ENCODE measurements at places on chromosomes 2 and 18.

GRCh38 chr2:157986761-157987160 lies 110.6 kb upstream of the ACVR1 start:
- no peak for DNase-seq

DNA sequence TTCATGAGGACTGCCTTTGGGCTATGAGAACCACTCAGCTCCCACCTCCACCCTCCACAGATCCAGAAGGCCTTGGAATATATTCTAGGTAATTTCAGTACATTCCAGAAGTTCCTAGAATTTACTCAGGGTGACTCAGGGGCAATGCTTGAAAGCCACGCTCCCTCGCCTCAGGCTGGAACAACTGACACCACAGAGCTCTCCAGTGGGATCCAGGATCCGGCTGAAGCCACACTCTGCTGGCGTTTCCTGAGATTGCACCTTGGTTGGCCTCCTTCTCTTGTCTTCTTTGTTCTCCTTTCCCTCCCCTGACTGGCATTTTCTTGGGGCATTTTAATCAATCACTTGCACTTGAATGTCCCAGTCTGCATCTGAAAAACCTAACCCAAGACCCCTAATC lies 92.6 kb upstream of the KCNE4 start:
- peak; percentile 75 for DNase-seq

DNA sequence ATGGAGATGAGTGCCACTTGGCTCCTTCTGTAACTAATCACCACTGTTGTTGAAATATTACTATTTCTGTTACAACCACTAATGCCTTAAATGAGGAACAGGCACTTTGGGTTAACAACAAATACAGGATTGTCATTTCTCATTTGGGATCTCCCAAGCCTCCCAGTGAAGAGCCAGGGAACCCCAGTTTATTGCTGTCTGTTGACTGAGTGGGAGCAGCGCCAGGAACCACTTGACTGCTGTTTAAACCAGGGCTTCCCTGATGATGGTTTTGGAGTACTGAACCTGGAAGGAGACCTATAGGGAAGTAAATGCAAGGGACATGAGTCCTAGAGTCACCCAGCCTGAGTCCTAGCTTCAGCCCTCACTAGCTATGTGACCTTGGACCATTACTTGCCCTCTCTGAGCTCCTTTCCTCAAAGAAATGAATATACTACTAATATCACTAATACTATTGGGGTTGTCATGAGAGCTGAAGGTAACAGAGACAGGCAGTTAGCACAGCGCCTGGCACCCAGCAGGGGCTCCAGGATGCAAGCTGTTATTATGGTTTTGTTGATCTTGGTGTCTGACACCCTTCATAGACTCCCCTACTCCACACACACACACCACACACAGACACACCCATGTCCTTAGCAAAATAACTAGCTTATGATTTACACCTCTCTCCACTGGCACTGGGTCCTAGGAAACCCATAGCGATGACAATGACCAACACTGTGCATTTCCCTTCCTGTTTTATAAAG lies 104.2 kb upstream of the FZD7 start:
- DNase-seq: no peak

DNA sequence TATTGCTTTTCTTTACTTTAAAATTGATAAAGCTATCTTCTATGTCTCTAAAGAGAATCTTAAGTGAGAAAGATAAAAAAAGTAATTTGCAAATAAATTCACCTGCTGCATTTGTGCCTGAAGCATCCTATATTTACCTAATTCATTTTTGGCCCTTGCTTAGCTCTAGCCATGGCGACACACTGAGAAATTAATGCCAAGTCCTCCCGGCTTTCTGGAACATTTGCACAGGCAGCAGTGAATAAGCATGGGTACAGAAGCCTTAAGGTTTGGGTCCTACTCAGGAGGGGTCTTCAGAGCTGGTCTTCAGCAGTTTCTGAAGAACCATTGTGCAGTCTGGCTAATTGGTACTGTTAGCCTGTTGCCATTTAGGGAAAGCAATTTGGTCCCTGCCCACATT lies 73.9 kb upstream of the ZEB2 start:
- no peak for DNase-seq

DNA sequence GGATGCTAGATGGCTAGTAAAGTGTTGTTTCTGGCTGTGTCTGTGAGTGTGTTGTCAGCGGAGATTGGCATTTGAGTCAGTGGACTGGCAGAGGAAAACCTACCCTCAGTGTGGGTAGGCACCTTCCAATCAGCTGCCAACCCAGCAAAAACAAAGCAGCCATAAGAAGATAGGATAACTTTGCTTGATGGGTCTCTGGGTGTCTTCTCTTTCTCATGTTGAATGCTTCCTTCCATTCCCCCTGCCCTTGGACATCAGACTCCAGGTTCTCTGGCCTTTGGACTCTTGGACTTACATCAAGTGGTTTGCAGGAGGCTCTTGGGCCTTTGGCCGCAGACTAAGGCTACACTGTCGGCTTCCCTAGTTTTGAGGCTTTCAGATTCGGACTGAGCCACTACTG lies 429.0 kb upstream of the ZNF804A start:
- DNase-seq: no peak

GRCh38 chr2:241777686-241778627 lies 1.3 kb downstream of the GAL3ST2 start:
- no peak for DNase-seq

DNA sequence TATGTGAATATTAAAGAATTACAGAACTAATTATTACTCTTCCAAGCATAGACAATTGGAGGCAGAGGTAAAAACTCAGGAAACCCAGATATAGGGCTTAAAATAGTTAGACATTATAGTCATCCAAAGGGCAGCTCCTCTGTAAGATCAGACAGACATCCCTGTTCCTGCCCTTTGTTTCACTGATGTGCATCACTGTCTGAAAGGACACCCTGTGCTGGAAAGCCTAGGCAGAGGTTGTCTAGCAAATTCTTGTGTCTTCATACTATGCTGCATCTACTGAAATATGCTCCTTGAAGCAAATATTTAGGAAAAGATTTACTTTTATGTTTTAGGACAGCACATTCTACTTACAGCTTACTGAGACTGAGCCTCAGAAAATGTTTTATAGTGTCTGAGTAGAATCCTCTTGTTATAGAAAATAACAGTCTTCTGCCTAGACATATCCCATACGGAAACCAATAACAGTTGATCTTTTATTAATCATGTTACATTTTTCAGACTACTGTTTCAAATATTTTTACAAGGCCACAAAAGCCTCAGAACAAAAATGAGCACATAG lies 977.3 kb upstream of the CDH2 start:
- no peak for DNase-seq

GRCh38 chr2:19138264-19138825 lies 220.1 kb downstream of the OSR1 start:
- DNase-seq: no peak

GRCh38 chr2:78982638-78983330 lies 42.7 kb upstream of the REG3G start:
- DNase-seq: no peak

DNA sequence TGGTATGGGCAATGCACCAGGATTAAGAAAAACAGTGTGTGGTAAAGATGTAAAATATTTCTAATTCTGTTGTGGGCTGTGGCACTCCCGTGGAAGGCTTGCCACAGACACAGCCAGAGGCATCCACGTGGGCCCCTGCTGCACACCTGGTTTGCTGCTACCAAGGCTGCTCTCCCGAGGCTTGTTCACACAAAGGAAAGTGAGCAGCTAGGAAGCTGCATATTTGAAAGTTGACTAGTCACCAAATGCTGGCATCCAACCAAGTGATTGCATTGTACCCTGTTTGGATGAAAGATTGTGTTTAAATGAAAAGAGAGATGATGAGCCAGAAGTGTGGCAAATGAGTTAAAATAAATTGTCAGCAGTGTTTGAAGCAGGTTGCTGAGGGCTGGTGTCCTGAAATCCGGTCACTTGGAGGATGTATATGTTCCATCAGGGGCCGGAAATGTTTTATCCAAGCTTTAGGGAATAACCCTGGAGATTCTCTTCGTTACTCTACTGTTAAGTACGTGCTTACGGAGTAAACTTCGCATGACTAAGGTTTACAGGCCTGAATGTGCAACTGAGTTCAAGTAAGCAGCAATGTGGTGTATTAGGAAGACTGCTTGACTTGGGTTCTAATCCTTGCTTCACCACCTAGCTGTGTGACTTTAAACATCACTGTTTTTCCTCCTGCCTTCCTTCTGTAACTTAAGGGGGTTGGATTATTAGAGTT lies 86.1 kb downstream of the MSH2 start:
- DNase-seq: peak; percentile 6

DNA sequence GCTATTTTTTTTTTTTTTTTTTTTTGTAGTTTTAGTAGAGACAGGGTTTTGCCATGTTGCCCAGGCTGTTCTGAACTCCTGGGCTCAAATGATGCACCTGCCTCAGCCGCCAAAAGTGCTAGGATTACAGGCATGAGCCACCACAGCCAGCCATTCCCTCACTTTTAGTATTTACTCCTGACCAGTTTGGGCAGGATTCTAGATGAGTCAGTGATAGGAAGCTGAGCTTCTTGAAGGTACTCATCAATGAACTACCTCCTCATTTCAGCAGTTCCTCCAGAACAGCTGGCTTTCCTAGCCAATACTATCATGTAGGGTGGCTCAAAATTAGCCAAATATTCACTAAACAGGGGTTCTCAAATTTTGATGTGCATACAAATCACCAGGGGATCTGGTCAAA lies 57.2 kb downstream of the CYBRD1 start:
- DNase-seq: no peak

- DNase-seq: no peak
These were observed 477.6 kb upstream of the KLHL29 start for GRCh38 chr2:22907330-22907729.

DNA sequence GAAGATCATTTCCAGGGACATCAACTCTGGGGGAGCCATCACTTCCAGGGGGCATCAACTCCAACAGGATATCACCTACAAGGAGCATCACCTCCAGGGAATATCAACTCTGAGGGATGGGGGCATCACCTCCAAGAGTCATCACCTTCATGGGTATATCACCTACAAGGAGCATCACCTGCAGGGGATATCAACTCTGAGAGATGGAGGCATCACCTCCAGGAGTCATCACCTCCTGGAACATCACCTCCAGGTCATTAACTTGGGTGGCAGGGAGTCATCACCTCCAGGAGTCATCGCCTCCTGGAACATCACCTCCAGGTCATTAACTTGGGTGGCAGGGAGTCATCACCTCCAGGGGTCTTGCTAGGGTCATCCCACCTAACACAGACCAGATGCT lies 167.6 kb downstream of the NDUFA10 start:
- no peak for DNase-seq

DNA sequence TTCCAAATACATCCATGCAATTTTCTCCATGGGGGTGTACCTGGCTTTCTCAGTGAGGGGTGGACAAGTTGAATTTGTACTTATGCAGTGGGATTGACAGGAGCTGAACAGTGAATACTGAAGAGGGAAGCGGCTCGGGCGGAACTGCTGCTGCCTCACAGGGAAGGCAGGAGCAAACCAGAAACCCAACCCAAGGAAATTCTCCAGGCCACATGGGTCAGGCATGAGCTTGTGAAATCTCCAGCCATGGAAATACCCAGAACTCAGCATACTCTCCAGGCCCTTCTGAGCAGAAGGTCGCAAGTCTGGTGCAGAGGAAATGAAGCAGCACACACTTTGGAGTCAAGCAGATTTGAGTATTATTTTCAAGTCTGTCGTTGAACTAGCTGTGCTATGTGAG lies 26.5 kb upstream of the INO80C start:
- no peak for DNase-seq

GRCh38 chr2:55894720-55895119 lies 28.9 kb downstream of the EFEMP1 start:
- no peak for DNase-seq

- no peak for DNase-seq
These were observed 47.0 kb upstream of the GBX2 start for GRCh38 chr2:236215196-236215595.

GRCh38 chr2:26574900-26575560 lies 66.1 kb downstream of the CIB4 start:
- DNase-seq: no peak

DNA sequence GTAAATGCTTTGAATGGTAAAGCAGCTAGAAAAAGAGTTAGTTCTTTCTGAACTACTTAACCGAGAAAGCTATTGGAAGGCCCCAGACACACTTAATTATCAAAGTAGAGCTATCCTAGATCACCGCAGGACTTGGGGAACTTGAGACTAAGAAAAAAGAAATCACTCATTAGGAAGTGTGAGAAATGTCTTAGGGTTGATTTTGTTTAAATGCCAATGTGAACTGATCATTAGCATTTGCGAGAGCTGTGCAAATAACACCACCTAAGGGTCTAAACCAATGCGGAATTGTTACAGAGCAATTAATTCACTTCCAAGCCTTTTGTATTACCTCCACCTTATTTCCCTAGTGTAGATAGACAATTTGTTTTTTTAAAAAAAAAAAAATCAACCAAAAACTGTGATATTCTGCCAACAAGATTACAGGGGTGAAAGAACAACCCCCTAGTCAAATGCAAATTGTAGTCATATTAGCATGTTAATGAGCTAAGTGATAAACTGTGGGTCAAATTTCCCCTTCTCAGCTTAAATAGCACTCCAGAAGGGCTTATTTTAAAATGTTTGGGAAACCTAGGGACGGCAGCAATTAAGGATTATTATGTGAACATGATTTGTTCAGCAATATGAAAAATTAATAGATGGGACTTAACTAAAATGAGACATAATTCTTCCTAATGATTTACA lies 246.2 kb upstream of the STON1 start:
- no peak for DNase-seq

GRCh38 chr18:74400813-74401212 lies 56.3 kb downstream of the DIPK1C start:
- no peak for DNase-seq

DNA sequence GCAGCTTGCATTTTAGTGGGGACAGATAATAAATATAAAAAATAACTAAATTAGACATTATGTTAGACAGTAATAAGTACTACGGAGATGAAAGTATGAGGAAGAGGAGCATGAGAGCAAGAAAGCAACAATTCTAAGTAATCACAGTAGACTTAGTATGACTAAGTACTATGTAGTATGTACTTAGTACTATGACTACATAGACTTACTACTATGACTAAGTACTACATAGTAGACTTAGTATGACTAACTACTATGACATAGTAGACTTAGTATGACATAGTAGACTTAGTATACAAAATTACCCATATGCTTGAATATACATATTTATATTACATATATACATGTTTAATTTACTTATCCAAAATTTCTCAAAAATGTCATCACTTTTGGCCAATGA lies 29.3 kb downstream of the CDH20 start:
- no peak for DNase-seq

DNA sequence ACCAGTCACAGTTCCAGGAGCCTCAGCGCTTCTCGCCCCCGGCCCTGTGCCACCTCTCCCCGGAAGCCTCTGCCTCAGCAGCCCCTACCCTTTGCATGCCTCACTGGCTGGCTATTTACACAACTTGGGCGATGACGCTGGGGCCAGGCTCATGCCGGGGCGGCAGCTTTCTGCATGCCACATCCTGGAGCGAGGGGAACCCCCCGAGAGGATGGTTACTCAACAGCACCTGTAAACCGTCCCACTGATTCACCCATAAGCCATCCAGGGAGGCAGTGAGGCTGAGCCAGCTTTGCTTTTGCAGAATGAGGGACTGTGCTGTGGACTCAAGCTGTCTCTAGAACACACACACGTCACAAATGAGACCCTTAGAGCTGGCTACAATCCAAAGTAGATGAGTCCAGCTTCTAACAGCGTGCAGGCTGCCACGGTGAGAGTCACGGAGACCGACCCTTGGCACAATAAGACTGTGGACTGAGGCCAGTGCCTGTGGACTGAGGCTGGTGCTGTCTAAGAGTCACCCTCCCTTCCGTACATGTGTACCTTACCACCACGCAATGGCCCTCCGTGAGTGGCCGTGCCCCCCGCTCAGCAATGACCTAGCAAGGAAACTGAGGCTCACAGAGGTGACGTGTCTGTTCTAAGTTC lies 45.6 kb upstream of the ODC1 start:
- no peak for DNase-seq
